ENCODE measurements at places on chromosomes 11 and 22.

DNA sequence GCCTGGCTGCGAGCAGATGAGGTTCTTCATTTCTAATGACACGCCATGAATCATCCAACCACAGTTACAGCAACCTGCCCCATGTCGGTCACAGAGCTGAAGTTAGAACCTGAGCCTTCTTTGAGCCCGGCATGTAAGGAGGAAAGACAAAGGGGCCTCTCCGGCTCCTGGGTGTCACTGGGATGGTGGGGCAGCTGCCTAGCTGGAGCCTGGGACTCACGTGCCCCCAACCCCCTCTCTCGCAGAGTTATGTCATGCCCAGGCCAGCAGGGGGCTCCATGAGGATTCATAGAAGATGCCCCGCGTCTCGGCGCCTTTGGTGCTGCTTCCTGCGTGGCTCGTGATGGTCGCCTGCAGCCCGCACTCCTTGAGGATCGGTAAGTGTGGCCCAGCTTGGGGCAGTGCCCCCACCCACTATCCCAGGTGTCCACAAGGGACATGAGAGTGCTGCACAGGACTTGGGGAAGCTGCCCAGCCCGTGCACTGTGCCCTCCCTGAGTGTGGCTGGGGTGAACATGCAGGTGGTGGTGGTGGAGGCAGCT is 148.5 kb downstream of the GRIK4 start:
- no peak for DNase-seq

GRCh38 chr22:24358105-24358836 is 69.1 kb upstream of the ADORA2A start:
- no peak for DNase-seq

DNA sequence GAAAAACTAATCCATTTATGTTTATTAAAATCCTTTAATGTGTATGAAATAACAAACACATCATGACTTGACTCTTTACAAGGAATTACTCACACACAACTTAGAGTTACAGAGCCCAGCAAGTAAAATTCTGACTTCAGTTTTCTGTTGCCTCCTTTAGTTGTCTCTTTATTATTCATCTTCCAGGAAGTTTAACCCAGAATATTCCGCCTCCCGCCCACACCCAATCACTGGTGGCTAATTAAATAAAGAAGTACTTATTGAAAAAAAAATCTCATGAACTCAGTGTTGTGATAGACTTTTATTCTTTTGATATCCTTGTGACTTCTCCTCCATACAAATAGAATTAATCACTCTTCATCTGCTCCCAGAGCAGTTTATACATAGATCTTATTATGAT is 61.9 kb downstream of the MUC15 start:
- no peak for DNase-seq

DNA sequence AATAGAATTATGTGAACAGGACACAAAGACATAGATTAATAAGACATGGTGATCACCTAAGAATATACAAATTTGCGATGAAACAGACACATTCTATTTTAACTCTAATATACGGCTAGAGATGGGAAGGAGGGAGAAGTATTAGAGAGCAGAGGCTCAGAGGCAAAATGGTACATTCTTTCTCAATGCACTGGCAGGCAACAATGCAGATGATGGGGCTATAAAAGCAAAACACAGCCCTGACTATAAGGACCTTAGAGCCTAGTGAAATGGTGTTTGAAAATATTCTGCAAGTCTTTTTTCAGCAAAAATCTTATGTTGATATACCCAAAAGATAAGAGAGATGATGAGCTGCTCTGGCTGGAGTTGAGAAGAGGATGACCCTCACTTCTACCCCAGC is 13.1 kb downstream of the TCF20 start:
- no peak for DNase-seq

DNA sequence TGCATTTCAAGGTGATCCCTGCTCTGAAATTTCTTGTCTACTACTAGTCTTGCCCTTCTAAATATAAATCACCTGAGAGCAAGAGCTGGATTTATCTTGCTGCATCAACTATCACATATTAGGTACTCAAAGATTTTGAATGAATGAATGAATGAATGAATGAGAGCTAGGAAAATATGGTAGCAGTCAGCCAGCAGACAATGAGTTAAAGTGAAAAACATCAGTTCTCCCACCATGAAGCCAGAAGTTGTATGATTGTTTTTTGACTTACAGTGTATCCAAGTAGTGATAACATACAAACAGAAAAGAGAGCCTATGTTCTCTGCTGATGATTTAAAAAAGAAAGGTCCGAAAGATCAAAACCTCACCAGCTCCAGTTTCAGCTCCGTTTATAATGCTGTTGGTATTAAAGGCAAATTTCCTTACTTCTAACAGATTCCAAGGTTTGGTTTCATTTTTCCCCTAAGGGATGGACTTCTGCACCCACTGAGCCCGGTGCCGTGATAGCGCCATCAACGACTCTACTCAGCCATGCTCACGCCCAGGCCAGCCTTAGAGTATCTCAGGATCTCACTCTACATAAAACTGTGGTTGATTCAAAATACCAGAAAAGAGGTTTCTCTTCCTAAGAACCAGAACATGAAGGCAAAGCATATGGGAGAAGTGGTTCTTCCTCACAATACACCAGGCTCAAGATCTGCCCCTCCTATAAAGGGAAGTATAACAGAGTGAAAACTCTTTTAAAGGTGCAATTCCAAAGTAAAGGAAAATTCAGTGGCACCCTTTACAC is 92.0 kb downstream of the SGSM3 start:
- DNase-seq: no peak

DNA sequence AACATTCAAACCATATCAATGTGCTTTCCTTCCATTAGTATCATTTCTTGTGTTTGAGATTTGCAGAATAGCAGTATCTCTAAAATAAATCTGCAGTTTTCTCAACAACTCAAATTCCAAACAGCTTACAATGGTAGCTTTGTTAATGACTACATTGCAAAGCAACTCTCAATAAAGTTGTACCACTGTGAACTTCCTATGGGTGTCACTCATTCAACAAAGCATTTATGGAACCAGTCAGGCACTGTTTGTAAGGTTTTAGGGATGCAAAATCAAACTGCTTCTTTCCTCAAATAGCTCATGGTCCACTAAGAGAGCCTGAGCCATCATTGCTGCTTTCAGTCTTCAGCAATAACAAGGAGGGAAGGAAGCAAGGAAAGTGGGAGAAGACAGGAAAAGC is 91.0 kb downstream of the CCDC83 start:
- DNase-seq: no peak

DNA sequence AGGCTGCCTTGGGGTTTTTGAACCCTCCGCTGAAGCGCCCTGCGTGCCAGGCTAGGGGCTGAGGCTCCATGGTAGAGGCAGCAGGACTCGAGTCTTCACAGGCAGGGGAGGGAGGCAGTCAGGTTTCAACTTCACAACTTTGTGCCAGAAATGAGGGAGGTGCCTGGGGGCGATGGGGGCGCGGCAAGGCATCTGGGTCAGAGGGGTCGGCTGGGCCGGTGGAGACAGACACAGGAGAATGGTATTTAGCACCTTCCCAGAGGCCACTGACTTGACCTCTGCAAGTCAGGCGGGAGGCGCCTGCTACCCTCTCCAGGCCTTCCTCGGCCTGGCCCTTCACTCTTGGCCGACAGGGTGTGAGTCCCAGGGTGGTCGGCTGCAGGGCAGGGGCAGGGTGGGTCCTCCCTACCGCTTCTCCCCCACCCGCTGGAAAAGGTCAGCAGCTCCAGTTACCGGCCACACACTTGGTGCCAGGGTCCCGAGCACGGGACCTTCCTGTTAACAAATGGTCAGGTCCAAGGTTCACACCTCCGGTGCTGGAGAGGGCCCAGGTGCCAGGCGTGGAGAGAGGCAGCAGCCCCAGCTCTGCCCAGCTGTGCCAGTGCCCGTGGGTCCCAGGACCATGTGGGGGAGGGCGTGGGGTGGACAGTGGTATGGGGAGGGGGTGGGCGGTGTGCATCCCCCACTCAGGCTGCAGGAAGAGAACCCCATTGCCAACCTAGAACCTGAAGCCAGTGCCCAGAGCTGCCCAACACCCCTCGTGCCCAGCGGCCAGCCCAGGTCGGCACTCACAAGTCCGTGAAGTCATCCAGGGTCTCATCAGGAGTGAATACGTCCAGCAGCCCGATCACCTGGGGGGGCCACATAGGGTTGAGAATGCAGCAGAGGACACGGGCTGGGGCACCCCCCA is 3.8 kb downstream of the MAPK12 start:
- DNase-seq: no peak

GRCh38 chr11:35791088-35791958 is 128.7 kb downstream of the TRIM44 start:
- no peak for DNase-seq

DNA sequence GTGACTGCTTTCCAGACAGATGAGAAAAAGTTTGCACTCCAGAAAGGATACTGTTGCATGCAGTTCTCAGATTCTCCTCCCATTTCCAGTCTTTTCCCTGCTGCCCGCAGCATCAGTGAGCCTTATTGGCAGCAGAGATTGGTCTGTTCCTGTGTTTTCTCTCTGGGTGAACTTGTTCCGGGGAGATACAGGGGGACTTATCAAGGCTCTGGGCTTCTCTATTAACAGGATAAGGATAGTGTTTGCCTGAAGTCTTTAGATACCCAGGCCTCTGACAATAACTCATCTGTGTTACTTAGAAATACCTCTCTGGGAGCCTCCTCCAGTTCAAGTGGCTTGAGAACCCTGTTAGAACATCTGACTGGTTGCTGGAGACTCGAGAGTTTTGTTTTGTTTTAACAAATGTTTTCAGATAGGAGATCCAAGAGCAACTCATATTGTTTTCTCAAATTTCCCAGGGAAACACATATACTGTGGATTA is 154.7 kb downstream of the BLID start:
- no peak for DNase-seq

DNA sequence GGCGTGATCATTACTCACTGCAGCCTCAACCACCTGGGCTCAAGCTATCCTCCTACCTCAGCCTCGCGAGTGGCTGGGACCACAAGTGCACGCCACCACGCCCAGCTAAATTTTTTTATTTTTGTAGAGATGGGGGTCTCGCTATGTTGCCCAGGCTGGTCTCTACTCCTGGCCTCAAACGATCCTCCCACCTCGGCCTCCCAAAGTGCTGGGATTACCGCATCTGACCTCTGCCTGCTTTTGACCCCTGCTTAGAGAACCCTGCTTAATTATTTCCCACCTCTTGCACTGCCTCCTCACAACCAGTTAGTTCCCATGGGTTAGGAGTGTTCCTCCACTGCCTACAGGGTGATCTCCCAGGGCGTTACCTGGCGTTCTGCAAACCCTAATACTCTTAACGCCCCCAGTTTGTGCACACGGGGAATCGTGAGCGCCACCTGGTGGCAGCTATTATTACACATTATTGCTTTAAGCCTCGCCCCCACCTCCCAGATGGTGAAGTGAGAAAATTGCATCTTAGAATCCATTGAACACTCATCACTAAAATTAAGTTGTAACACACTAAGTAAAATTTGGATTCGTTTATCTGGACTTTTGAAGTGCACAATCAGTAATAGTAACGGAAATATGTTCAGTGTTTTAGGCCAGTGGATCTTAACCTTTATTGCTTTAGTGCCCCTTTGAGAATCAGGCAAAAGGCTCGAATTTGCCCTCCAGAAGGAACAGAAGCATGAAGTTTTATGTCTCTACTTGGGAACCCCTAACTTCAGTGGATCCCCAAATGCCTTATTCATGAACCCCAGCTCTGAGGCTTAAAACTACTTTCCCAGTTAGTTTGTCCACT is 61.4 kb upstream of the ASPHD2 start:
- peak; percentile 51 for DNase-seq

GRCh38 chr11:82682003-82682751 is 51.5 kb downstream of the FAM181B start:
- peak; percentile 43 for DNase-seq

- DNase-seq: peak; percentile 30
These were observed 14.1 kb downstream of the CXCR5 start for GRCh38 chr11:118897721-118898310.

- no peak for DNase-seq
These were observed 129.7 kb downstream of the NCAM1 start for GRCh38 chr11:113090716-113091480.

DNA sequence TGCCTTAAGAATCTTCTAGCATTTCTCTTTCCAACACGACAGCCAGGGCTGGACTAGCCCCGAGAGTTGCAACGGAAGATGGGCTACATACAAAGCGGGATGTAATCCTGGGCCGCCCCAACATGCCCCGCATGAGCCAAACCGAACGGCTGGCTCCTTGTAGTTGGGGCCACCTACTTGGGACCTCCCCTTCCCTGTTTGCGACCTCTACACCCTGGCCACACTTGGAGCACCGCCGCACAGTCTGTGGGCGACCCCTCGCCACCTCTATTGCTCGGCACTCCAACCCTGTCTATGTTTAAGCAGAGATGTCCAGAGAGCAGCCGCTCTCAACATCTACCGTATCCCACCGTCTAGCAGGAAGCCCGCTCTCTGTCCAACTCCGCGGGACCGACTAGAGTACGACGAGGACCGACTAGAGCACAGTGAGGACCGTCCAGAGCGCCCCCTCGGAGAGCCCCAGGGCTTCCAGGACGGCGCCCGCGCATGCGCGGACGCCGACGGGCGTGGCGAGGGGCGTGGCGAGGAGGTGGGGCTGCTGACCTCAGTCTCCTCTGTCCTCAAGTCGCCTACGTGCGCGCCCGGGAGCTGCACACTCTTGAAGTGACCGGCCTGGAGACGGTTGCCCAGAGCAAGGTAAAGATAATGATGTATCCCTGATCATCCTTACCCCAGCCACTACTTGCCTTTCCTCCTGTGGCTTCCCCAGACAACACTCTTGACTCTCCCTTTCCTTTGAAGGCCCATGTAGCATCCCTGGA is 32.3 kb downstream of the NEAT1 start:
- peak; percentile 76 for DNase-seq

Data from CD4-positive, alpha-beta memory T cell (primary cell).